ENCODE measurements at places on chromosomes 11 and 22. TPM values are rescaled to one million over a fixed set of nuclear protein-coding genes. Genes with fewer than 3 reads are reported as not detected.

MAJIN gene
- total RNA-seq = not detected

FOLH1 gene
- not detected for total RNA-seq

OR2AT4 gene
- not detected for total RNA-seq

DNA sequence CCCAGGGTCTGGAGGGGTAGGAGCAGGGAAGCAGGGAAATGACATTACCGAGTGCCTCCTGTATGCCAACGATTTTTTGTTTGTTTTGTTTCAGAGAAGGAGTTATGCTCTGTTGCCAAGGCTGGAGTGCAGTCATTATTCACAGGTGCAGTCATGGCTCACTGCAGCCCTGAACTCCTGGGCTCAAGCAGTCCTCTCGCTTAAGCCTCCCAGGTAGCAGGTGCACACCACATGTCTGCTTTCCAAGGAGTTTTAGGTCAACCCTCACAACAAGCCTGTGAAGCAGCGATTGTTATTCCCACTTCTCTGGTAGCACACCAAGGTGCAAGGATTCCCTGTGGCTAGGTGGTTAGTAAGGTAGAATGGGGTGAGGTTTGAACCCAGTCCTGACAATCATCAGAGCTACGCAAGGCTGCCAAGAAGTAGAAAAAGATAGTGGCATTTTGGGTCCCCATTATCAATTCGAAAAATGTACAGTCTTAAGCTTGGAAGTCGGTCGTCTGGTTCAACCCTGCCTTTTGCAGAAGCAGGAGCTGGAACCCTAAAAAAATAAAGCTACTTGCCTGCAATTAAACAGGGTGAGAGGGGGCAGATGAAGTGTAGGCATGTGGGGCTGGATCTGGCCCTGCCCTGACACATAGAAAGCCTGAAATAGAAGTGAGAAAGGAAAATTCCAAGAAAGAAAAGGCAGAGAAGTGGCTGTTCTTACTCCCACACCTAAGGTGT lies 9.1 kb downstream of the UCP3 start:
- no peak overlapping the region for H3K4me3 ChIP-seq
- no peaks in the 10 kb centered on the region for H3K27me3 ChIP-seq
- no peak for DNase-seq

- no peak overlapping the region for H3K27ac ChIP-seq
- no peaks in the 10 kb centered on the region for H3K36me3 ChIP-seq
- peaks cover 36% of the 10 kb centered on the region for H3K27me3 ChIP-seq
- no peak overlapping the region for H3K4me3 ChIP-seq
- peaks cover 5% of the 10 kb centered on the region for H3K4me1 ChIP-seq
These were observed 918 bp upstream of the OR51Q1 start for GRCh38 chr11:5420993-5421392.

- peak overlapping the region; percentile 77 for H3K27ac ChIP-seq
- H3K27me3 ChIP-seq = no peaks in the 10 kb centered on the region
- H3K4me1 ChIP-seq = peaks cover 47% of the 10 kb centered on the region
These were observed 12.9 kb upstream of the CASTOR1 start for GRCh38 chr22:30301995-30302809.

GAS2 gene
- 1.4 TPM for total RNA-seq

C11orf65 gene
- 1.5 TPM for total RNA-seq

GRCh38 chr11:94681140-94681539 lies 87.0 kb upstream of the AMOTL1 start:
- no peak overlapping the region for H3K4me3 ChIP-seq
- no peak overlapping the region for H3K27ac ChIP-seq
- DNase-seq = no peak
- peaks cover 19% of the 10 kb centered on the region for H3K4me1 ChIP-seq
- no peaks in the 10 kb centered on the region for H3K36me3 ChIP-seq
- H3K27me3 ChIP-seq = no peaks in the 10 kb centered on the region

DNA sequence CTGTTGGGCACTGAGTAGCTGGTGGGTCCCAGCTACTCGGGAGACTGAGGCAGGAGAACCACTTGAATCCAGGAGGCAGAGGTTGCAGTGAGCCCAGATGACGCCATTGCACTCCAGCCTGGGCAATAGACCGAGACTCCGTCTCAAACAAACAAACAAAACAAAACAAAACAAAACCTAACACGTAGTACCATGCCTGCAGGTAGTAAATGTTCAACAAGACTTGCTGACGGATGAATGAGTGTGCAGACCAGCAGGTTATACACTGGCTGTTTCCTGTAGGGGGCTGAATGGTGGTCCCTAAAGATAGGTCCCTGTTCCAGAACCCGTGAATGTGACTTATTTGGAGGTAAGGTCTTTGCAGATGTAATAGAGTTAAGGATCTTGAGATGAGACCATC lies 12.8 kb upstream of the MRGPRD start:
- no peak overlapping the region for H3K4me3 ChIP-seq
- DNase-seq = no peak
- H3K27ac ChIP-seq = no peak overlapping the region
- H3K36me3 ChIP-seq = peaks cover 6% of the 10 kb centered on the region

ARSA gene
- 21.3 TPM for total RNA-seq

- no peaks in the 10 kb centered on the region for H3K27me3 ChIP-seq
- peaks cover 32% of the 10 kb centered on the region for H3K4me1 ChIP-seq
- DNase-seq = peak; percentile 14
- peak overlapping the region; percentile 100 for H3K27ac ChIP-seq
- peaks cover 31% of the 10 kb centered on the region for H3K36me3 ChIP-seq
These were observed 1.5 kb downstream of the UFD1 start for GRCh38 chr22:19477321-19478044.

OPCML gene
- not detected for total RNA-seq

- peaks cover 36% of the 10 kb centered on the region for H3K4me1 ChIP-seq
- DNase-seq = no peak
- no peaks in the 10 kb centered on the region for H3K36me3 ChIP-seq
- H3K4me3 ChIP-seq = no peak overlapping the region
These were observed 39.0 kb downstream of the RRAS2 start for GRCh38 chr11:14320020-14320419.

PGR gene
- not detected for total RNA-seq

DNA sequence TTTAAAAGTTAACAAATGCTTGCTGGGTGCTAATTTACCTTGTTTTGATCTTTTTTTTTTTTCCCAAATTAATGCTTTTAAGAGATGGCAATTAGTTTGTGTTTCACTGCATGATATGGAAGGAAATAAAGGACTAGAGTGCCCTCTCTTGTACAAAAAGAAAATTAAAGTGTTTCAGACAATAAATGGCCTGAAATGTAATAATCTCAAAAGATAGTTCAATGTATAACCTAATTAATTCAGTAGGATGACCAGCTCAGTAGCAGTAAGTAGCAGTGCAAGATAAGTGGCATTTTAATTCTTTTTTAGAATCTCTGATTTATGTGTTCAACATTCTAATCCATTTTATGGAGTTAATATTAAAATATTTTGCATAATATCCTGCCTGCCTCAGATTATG lies 39.9 kb upstream of the MYO18B start:
- no peaks in the 10 kb centered on the region for H3K4me1 ChIP-seq
- no peaks in the 10 kb centered on the region for H3K36me3 ChIP-seq
- H3K4me3 ChIP-seq = no peak overlapping the region
- no peaks in the 10 kb centered on the region for H3K27me3 ChIP-seq

OR5P2 gene
- not detected for total RNA-seq

TREH gene
- total RNA-seq = not detected

- no peak overlapping the region for H3K27ac ChIP-seq
- no peak overlapping the region for H3K4me3 ChIP-seq
- H3K27me3 ChIP-seq = peaks cover 56% of the 10 kb centered on the region
- H3K36me3 ChIP-seq = no peaks in the 10 kb centered on the region
These were observed 26.9 kb downstream of the SLC6A5 start for GRCh38 chr11:20626279-20626678.

FIBIN gene
- 12.5 TPM for total RNA-seq

DNA sequence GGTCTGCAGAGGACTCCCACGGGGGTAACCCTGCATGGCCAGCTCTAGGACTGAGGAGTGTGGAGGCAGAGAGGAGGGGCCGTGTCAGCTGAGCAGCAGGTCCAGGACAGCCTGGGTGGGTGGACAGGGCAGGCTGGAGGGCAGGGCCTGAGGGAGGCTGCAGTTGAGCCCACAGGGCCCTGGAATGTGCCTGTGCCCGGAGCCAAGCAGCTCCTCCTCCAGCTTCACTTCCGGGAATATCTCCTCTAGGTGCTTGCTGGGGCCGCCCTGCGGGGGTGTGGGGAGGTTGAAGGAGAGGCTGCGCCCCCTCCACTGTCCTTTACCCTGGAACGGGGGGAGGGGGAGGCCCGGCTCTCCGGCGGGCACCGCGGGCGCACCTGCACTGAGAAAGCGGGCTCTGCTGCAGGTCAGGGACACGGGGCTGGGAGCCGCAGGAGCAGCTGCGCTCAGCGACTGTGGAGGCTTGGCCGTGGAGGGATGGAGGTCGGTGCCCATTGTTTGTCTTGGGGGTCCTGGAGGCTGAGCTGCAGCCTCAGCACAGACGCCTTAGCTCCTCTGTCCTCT lies 1293.2 kb downstream of the BRD1 start:
- no peak overlapping the region for H3K4me3 ChIP-seq
- H3K27me3 ChIP-seq = no peaks in the 10 kb centered on the region
- H3K4me1 ChIP-seq = no peaks in the 10 kb centered on the region
- no peak overlapping the region for H3K27ac ChIP-seq

DNA sequence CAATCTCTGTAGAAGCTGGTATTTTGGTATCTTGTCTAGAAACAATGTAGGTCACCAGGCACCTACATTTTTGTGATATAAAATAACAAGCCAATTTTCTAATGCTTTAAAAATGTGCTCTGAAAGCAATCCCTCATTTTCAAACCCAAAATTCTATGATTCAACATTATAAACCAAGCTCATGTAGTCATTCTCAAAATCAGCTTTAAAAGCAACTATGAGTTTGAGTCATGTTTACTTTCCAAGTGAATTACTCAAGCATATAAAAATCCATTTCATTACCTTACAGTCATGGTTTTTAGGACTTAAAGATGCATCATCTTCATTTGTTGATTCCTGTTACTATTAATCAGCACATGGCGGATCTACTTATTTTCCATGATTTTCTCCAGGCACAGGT lies 216.4 kb downstream of the GRM5 start:
- H3K4me3 ChIP-seq = no peak overlapping the region
- no peaks in the 10 kb centered on the region for H3K36me3 ChIP-seq
- no peak for DNase-seq
- H3K4me1 ChIP-seq = no peaks in the 10 kb centered on the region

DNA sequence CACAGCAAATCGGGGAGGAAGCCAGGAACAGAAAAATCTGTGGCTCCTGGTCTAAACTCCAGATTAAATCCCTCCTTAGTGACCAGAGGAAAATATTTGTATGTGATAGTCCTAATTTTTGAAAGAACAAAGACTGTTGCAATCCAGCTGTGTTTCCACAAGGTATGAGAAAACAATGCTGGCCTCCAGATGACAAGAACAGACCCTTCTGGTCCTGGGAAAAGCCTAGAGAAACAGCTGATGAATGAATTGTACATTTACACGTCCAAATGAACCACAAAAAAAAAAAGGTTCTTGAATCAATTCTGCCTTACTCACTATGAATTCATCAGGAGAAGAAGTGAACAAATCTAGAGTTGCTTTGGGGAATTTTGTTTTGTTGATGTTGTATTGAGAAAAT lies 63.7 kb downstream of the ETS1 start:
- H3K4me1 ChIP-seq = peaks cover 41% of the 10 kb centered on the region
- H3K4me3 ChIP-seq = peak overlapping the region; percentile 78
- H3K36me3 ChIP-seq = peaks cover 4% of the 10 kb centered on the region

GRCh38 chr22:32444068-32444467 lies 20.2 kb downstream of the BPIFC start:
- no peaks in the 10 kb centered on the region for H3K27me3 ChIP-seq
- no peaks in the 10 kb centered on the region for H3K36me3 ChIP-seq
- H3K4me3 ChIP-seq = no peak overlapping the region
- DNase-seq = peak; percentile 25

GRCh38 chr11:15625691-15626090 lies 511.0 kb downstream of the INSC start:
- peaks cover 7% of the 10 kb centered on the region for H3K4me1 ChIP-seq
- H3K27ac ChIP-seq = no peak overlapping the region
- H3K36me3 ChIP-seq = peaks cover 6% of the 10 kb centered on the region
- H3K4me3 ChIP-seq = no peak overlapping the region
- H3K27me3 ChIP-seq = peaks cover 31% of the 10 kb centered on the region

GRCh38 chr11:45092901-45093760 lies 53.3 kb upstream of the PRDM11 start:
- H3K4me3 ChIP-seq = no peak overlapping the region
- no peaks in the 10 kb centered on the region for H3K27me3 ChIP-seq
- no peak overlapping the region for H3K27ac ChIP-seq
- H3K36me3 ChIP-seq = peaks cover 14% of the 10 kb centered on the region
- DNase-seq = no peak

C22orf42 gene
- not detected for total RNA-seq

TNNI2 gene
- total RNA-seq = 43.3 TPM

DNA sequence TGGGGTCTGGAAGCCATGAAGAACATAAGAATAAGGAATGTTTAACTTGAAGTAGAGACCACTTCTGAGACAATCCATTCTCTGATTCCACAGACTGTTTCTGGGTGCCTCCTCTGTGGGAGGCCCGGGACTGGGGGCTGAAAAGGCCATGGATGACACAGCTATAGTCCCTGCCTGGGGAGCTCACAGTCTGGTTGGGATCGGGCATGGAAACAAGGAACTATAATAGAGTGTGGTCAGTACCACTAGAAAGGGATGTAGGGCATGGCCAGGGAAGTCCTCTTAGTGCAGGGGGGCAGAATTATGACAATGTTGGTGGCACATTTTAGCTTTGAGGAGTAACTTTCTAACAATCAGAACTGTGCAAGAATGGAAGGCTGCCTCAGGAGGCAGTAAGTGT lies 9.2 kb upstream of the KCNE3 start:
- no peak overlapping the region for H3K4me3 ChIP-seq
- H3K27me3 ChIP-seq = no peaks in the 10 kb centered on the region
- no peak overlapping the region for H3K27ac ChIP-seq
- H3K4me1 ChIP-seq = no peaks in the 10 kb centered on the region
- DNase-seq = no peak
- no peaks in the 10 kb centered on the region for H3K36me3 ChIP-seq

DNA sequence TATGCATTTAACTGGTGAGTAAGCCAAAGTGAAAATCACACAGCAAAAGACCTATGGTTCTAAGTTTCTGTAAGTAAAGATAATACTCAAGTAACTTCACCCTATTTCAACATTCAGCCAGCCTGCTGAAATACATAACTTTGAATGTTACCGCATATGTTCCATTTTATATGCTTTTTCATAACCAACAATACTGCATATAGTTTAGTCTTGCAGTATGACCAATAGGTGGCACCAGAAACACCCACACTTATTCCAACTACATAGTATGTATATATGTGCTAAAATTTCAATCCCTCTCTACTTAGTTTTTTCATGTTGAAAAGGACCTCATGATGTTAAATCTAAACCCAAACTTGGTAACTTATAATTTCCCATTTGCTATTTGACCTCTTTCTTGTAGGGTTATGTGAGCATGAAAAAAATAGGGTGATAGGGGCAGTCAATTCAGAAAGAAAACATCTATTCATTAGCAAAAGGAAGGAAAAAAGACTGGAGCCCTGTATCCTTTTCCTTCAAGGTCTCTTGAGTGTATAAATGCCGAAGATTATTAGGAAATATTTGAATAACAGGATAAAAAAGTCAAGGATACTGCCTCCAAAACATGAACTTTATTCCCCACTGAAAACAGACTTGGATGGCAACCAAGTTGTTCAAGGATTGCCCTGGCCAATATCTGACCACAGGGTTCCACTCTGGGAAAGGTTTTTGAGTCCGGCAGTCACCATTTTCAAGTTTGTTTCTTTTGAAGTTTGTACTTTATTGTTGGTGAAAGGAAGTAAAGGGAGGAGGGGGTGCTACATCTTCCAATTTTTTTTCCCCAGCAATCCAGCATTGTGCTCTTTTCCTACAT lies 23.8 kb upstream of the FZD4 start:
- H3K27me3 ChIP-seq = no peaks in the 10 kb centered on the region
- H3K27ac ChIP-seq = no peak overlapping the region
- peak; percentile 60 for DNase-seq
